ENCODE measurements at places on chromosomes 4 and X. TPM values are rescaled to one million over a fixed set of nuclear protein-coding genes. Genes with fewer than 3 reads are reported as not detected.

Gene APELA
- not detected for total RNA-seq

Gene SSX2B
- not detected for total RNA-seq

Gene DRD5
- not detected for total RNA-seq

Gene PDHA2
- not detected for total RNA-seq

Gene AFP
- 0.90 TPM for total RNA-seq

Gene CHRNA9
- total RNA-seq, result 0.09 TPM

Gene PPP2R2C
- not detected for total RNA-seq

Gene ZMAT1
- 0.18 TPM for total RNA-seq

Gene SPANXN4
- not detected for total RNA-seq

Gene TACR3
- total RNA-seq, result 0.09 TPM

Gene GPRASP1
- 11.5 TPM for total RNA-seq

Gene WDR44
- total RNA-seq, result 20.9 TPM

Gene CXCL11
- not detected for total RNA-seq

Gene MAGEA12
- not detected for total RNA-seq

Gene LRCH2
- 11.1 TPM for total RNA-seq

Gene GUCY1A1
- 0.09 TPM for total RNA-seq

Gene TEX11
- not detected for total RNA-seq

Gene MAGEC2
- total RNA-seq, result 0.09 TPM

Gene NWD2
- total RNA-seq, result not detected

Gene HEPH
- 29.5 TPM for total RNA-seq

Gene WNK3
- total RNA-seq, result 10.5 TPM

Gene PAQR3
- 15.8 TPM for total RNA-seq

Gene RTL3
- total RNA-seq, result not detected

Gene ZNF157
- not detected for total RNA-seq

Gene SPATA4
- not detected for total RNA-seq

Gene CCKAR
- 3.1 TPM for total RNA-seq

Gene SCML2
- 1.5 TPM for total RNA-seq

Gene KLKB1
- not detected for total RNA-seq

Gene GABRB1
- 1.4 TPM for total RNA-seq

Gene PF4V1
- total RNA-seq, result not detected

Gene EDA2R
- total RNA-seq, result 9.2 TPM

Gene TMSB15B
- total RNA-seq, result 7.6 TPM

Gene PAK3
- total RNA-seq, result 0.90 TPM

Gene FRMD7
- not detected for total RNA-seq

Gene MAGED4
- 14.7 TPM for total RNA-seq

Gene IL15
- 2.3 TPM for total RNA-seq

Gene KIAA1210
- total RNA-seq, result not detected

Gene GLOD5
- total RNA-seq, result not detected

Gene XKRX
- 0.36 TPM for total RNA-seq

Gene TGIF2LX
- total RNA-seq, result not detected

Gene FAT1
- total RNA-seq, result 114 TPM

Gene PRDM8
- 7.8 TPM for total RNA-seq

Gene HS3ST1
- 2.5 TPM for total RNA-seq

Gene RASL11B
- total RNA-seq, result not detected

Gene PRR32
- not detected for total RNA-seq

Gene SLC7A11
- total RNA-seq, result 21.8 TPM

Gene HSPA4L
- 10.7 TPM for total RNA-seq
